ENCODE measurements at places on chromosomes 7 and 10.

DNA sequence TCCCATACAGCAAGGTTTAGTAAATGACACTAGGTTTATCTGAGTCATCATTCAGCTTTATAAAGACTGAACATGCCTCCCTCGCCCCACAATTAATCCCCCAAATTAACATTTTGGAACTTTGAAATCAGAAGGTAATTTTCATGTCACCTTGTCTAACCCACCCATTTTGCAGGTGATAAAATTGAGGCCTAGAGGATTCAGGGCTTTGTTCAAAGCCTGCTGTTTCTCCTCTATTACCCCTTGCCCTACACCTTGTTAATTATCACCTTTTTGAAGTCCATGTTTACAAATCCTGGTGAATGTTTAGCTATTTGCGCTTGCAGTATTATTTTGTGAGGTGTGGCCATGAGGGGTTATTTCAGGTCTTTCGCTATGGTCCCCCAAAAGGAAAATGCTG, 120.5 kb downstream of the RTKN2 start:
- no peak for DNase-seq

DNA sequence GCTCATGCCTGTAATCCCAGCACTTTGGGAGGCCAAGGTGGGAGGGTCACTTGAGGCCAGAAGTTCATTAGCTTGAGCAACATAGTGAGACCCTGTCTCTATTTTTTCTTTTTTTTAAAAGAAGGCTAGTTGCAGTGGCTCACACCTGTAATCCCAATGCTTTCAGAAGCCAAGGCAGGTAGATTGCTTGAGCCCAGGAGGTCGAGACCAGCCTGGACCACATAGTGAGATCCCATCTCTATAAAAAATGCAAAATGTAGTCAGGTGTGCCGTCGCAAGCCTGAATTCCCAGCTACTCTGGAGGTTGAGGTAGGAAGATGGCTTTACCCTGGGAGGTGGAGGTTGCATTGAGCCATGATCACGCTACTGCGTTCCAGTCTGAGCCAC, 7.5 kb downstream of the NYAP1 start:
- DNase-seq = no peak

DNA sequence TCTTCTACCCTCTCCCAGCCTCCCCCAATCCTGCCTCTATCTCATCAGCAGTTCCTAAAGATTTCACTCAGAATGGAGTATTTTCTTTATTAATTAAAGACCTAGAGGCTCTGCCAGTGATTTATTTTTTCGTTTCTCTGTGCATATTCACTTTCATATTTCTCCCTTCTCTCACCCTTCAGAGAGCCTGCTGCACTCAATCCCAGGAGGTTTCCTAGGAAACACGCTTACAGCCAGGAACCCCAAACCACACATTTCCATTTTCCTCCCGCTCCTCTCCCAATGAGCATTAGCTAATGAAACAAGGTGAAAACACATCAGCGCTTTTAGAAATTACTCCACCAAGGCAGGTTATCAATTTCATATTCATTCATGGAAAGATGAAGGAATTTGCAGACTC, 180.2 kb downstream of the FRMD4A start:
- DNase-seq = no peak

- DNase-seq = no peak
These were observed 1.2 kb downstream of the BRAF start for GRCh38 chr7:140923358-140924006.

DNA sequence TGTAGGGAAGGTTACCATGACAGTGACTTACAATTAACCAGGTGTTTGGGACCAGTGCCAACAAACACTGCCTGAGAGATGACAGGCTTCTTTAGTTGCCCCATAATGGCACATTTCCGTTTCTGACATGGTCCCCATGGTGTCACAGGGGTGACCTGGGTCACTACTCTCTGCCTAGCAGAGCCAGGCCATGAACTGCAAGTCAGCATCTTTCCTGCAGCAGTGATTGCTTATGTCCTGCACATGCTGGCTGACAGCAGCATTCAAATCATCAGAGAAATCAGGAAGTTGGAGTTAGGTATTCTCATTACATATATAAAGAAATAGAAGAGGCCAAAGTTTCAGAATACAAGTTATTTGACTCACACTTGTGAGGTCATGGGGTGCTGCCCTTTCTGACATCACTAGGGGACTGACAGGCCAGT, 47.1 kb upstream of the ZNRF2 start:
- peak; percentile 51 for DNase-seq

DNA sequence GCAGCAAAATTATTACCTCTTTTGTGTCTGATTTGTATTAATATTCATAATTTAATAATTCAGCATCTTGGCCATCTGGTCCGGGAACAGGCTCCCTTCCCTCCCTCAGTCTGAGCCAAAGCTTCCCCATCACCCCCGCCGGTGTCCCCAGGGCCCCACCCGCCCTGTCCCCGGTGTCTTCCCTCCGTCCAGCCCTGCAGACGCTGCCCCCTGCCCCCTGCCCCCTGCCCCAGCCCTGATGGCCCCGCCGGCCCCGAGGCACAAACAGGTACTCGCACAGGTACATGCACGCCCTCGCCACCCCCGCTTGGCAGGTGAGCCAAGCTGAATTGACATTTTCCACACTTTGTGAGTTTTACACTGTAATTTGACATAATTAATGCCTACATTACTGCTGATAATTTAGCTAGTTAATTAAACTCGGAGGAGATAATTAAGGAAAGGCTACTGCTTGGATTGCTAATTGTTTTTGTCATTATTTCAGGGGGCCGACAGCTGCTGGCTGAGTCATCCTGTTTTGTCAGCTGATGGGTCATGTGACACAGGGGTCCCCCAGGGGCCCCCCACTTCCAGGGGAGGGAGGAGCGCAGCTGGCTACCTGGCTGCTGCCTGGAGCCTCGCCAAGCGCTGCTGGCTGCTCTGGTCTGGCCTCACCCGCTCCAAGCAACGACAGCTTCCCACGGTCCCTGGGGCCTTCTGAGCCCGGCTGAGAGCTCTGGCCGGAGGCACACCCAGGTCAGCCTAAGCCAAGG, 36.6 kb downstream of the MICALL2 start:
- peak; percentile 100 for DNase-seq

DNA sequence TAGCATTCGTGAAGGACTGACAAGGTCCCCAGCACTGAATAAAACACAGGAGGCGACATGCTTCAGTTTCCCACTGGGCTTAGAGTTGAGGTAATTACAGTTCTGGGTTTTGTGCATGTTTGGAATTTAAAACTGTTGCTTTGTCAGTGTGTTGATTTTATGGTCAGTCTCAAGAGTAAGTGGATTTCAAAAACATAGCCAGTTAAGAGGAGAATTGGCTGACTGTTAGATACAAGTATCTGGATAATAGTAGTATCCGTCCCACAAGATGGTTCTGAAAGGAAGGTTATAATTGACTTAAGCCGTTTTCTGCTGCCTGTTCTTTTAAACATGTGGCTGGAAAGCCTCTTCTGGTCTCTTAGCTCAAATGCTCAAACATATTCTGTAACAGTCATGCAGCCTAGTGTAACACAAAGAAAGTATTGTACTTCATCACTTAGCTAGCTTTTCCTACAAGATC, 170.9 kb downstream of the POLR1F start:
- no peak for DNase-seq

- DNase-seq = no peak
These were observed 93.5 kb downstream of the TNS3 start for GRCh38 chr7:47488201-47488968.

DNA sequence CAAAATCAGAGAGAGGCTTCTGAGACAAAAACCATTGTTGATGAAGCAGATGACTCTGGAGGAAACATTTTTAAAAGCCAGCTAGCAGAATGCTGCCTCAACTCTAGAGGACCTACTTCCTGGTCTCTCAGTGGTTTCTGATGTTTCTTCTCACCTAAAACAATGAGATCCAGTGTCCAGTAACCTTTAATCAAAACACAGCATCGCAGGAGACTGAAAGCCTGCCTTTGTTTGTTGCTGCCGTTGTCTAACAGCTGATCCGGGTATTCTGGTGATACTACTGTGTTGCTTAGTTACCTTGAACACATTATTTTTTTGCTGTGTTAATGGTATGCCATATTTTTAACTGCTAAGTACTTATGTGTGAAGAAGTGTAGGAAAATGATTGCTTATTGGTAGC, 70.9 kb downstream of the WIPF3 start:
- DNase-seq = no peak

GRCh38 chr10:9052767-9053166, 998.3 kb downstream of the GATA3 start:
- DNase-seq = no peak

- peak; percentile 13 for DNase-seq
These were observed 178.4 kb upstream of the TARP start for GRCh38 chr7:38451840-38452239.

Data from NCI-H1105 (cell line).